ENCODE measurements at places on chromosomes 3 and 15.
A peak's percentile ranks its signal among the peaks of the same experiment; 100 is the strongest.

DNA sequence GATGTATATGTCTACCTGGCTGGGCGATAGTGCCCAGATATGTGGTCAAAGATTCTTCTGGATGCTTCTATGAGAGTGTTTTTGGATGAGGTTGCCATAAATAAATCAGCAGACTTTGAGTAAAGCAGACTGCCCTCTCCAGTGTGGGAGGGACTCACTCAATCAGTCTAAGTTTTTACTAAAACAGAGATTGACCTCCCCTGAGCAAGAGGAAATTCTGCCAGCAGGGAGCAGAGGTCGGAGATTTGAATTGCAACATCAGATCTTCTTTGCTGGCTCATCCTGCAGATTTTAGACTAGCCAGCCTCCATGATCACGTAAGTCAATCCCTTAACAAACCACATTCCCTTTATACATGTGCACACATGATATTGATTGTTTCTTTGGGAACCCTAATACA, 300.9 kb downstream of the MCTP2 start:
- DNase-seq = no peak

GRCh38 chr15:42152921-42153698, 3.3 kb downstream of the PLA2G4F start:
- no peak for DNase-seq

DNA sequence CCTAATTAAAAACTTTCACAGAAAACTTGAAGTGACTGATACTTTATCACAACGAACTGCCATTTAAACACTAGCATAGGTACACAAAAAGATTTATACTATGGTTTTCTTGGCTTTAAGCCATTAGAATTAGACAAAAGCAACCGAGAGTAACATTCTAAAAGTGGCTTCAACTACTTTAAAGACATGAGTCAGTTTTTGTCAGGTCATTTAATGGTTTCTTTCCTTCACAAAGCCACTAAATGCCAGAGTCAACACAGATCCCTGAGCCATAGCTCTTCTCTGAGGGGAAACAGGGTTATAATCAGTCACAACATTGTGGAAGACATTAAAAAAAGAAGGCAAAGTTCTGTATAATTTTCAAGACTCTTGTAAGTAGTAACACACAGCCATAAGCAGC, 54.6 kb downstream of the CAPN3 start:
- DNase-seq = no peak

GRCh38 chr3:9168241-9168741, 81.2 kb downstream of the SRGAP3 start:
- peak; percentile 79 for DNase-seq

- DNase-seq = no peak
Observed at GRCh38 chr15:65533057-65533756, 2.9 kb downstream of the HACD3 start.

DNA sequence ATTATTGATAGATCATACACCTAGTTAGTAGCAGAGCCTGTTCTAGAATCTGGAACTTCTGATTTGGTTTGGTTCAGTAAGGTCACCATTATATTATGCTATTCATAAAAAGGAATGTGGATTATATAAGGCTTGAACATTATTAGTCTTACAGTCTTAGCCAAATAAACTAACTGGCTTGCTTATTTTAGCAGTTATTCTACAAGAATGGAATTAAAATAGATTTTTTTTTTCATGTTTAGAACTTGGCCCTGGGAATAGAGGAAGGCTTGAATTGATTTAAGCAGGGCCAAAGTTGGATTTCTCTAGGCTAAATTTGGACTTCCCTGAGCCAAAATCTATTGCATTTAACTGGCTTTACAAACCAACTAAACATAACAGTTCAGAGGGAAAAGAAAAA, 24.4 kb downstream of the DTWD1 start:
- no peak for DNase-seq

DNA sequence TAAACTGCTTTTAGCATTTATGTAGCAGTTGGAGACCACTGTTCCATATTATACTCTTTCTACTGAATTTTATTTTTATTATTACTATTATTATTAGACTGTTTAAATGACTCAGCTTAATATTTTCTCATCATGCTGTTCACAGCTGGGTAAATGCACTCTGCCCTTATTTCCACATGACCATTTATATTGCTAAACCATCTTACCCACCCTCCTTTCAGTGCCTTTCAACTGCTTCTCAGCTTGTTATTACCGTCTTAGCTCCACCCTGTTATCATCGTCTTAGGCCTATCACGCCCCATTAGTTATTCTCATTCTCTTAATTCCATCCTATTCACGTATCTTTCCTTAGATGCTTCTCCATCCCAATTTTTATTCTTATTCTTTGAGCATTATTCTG, 212.6 kb downstream of the GAP43 start:
- no peak for DNase-seq

GRCh38 chr3:128572013-128572412, 78.6 kb downstream of the RPN1 start:
- no peak for DNase-seq

DNA sequence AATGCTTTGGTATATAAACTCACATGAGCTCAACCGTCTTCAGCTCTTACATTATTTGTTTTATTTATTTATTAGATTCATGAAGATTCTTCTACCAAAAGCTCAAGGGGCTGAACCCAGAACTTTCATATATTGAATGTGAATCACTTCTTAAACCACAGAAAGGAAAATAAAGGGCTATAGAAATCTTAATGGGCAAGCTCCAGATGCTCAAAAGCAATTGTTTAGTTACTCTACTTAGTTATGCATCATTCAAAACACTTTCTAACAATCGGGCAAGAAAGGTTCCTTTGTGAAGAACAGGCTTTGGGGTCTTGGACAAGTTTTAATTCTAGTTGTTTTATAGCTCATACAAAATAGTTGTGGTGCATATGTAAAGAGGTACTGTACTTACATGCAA, 380.2 kb downstream of the TIGIT start:
- DNase-seq = no peak
